ENCODE measurements at places on chromosomes 11 and 22.

DNA sequence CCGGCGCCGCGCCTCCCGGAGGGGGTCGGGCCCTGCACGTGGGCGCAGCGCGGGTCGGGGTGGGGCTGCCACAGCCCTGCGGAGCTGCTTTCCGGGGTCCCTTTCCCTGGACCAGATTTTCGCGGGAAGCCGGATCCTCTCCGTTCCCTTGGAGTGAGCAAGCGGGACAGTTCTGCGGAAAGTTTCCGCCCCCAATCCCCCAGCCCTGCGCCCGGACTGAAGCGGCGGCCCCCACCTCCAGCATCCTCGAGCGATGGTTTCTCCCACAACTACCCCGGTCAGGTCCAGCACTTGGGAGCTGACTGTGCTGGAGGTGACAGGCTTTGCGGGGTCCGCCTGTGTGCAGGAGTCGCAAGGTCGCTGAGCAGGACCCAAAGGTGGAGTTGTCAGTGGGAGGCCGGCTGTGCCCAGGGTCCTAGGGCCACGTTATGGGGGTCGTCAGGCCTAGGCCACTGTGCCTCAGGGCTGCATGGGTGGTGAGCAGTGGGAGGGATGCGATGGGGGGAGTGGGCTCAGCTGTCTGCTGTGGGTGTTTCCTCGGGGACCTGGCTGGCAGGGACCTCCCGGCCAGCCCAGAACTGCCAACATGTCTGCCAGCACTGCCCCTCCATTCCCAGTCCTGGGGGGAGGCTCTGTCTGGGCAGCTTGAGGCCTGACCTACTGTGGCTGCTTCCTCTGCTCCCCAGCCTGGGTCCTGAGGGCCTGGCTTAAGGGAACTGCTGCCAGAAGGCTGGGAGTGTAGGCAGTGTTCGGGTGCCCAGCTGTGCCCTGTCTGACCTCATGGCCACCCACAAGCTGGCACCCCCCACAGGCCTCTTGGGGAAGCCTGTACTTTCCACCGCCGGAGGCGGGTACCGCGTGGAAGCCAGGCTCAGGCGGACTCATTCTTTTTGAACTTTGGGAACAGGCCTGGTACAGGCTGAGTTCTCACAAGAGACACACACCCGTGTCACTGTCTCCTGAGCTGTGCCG lies 726 bp downstream of the ST3GAL4 start:
- DNase-seq, result peak; percentile 36

- no peak for DNase-seq
These were observed 80.7 kb downstream of the PKNOX2 start for GRCh38 chr11:125245299-125245698.

DNA sequence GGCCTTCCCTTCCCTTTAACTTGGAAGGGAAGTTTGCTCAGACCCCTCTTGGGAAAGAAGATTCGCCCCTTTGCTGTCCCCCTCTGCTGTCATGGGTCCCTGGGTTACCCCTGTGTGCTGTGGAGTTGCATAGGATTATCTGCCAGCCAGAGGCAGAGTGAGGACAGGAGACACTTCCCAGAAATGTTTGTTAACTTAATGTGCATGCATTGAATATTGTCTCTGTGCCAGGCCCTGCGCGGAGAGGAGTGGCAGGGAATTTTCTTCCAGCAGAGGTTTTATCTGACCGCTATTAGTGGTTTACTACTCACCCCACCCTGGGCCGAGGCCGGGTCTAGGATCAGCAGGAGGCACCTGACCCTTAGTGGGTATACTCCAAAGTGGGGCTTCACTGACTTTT lies 894.8 kb downstream of the TBC1D22A start:
- DNase-seq, result no peak

DNA sequence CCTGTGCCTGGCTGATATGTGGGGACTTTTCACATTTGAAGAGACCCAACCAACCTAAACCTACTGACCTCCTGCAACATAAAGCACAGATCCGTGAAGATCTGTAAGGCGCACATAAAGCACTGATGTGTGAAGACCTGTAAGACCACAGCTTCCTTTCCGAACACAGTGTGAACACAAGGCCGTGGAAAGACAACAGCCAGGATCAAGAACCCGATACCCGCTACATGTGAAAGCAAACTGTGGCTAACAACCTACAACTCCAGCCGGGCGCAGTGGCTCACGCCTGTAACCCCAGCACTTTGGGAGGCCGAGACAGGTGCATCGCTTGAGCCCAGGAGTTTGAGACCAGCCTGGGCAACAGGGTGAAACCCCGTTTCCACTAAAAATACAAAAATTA lies 17.6 kb upstream of the PPFIA1 start:
- DNase-seq, result no peak

- no peak for DNase-seq
These were observed 128.4 kb downstream of the OPCML start for GRCh38 chr11:133403900-133404299.

GRCh38 chr22:30881361-30882183 lies 87.0 kb downstream of the MORC2 start:
- no peak for DNase-seq

DNA sequence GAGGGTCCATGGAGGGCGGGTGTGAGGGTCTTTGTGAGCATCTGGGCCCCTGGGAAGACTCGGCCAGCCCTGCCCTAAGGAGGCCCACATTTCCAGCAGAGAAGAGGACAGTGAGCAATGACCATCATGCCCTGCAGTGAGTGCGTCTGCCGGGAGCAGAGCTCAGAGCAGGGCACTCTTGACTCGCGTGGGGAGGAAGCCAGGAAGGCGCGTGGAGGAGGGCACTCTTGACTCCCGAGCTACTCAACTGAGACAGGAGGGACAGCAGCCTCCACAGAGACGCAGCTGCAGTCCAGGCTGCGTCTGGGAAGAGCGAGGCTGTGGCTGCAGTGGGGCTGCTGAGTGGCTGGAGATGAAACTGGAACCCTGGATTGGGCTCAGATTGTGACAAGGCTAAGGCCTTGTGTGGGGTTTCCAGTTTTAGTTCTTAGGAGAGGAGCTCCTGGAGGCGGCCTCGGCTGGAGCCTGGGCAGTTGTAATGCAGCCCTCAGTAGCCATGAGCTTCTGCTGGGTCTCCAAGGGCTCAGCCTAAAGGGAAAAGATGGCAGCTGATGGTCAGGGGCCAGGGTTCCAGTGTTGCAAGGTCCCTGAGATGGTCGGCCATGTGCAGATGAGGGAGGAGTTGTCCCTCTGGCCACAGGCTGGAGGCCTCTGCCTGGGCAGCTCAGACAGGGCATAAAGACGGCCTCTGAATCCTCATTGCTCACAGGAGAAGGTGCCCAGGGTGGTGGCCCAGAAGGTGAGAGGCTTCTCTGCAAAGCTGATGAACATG lies 264.7 kb upstream of the B3GAT1 start:
- peak; percentile 34 for DNase-seq

- no peak for DNase-seq
These were observed 48.8 kb downstream of the PIWIL3 start for GRCh38 chr22:24725736-24726135.

GRCh38 chr11:19938866-19939265 lies 221.4 kb downstream of the DBX1 start:
- no peak for DNase-seq

DNA sequence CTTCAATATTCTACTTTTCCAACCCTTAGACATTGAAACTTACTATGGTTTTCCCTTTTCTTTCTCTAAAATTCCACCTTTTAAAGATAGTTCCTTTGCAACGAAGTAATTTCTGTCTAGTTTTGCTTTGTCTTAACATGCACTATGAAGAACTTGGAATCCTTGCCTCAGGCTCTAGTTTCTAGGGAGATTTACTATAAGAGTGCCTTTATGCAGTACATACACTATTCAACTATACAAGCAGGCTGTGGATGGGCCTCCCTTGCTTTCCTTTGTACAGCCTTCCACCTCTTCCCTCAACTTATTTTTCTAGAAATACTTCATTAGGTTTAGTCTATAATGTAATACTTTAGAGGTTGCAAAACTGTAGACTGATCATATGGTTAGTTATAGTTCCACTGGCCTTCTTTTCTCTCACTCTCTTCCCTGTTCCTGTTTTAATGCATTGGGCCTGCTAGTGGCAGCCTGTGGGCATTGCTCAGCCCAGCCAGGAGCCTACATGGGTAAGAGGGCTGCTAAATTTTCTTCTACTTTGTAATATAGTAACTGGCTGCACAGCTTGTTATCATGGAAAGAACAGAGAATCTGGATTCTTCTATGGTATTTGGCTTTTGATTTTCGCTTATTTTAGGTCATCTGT lies 100.2 kb downstream of the C11orf87 start:
- DNase-seq, result no peak

- DNase-seq, result no peak
These were observed 2.9 kb upstream of the FZD4 start for GRCh38 chr11:86957976-86958646.

GRCh38 chr11:102664001-102664752 lies 39.0 kb upstream of the MMP20 start:
- DNase-seq, result no peak

DNA sequence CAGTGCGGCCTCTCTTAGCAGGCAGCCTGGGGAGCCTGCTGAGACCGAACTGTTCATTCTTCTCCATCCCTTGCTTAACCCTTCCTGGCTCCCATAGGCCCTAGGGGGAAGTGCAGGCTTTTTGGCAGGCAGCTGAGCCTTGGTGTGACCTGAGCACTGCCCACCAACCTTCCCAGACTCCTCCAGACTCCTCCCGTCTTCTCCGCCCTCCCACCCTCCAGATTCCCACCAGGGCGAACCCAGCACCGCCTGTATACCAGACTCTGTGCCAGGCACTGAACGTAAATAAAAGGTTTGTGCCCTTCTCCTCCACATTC lies 7.9 kb downstream of the RELT start:
- DNase-seq, result no peak

DNA sequence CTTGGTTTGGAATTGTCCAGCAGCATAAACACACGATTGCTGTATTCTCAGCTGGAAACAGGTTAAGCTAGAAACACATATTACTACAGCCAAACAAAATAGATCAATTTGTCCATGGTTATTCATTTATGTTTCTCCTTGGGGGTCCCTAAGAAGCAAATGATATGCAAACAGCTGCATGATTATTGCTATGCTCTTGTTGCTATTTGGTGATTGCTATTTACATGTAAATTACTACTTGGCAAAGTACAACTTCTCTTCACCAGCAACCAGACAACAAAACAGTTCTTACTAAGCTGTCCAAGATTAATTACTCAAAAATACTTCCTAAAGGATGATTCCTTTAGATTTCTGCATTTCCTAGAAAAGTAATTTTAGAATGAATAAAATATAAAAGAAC lies 567.9 kb upstream of the ARHGAP42 start:
- no peak for DNase-seq

GRCh38 chr11:116413301-116414242 lies 359.2 kb downstream of the BUD13 start:
- no peak for DNase-seq

DNA sequence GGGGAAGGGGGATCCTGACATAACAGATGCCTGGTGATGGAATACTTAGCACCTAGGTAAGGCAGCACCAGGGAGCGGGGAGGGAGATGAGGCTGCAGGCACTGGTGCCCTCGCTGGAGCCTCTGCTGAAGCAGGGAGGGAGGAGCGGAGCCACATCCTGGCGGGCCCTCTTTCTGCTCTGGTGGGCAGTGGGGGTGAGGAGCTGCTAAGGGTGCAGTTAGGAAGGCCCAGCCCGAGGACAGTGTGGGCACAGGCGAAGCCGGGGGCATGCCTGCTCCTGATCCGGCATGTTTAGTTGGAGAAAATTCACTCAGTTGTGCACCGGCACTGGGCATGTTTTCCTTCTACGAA lies 83.9 kb downstream of the MED15 start:
- DNase-seq, result no peak

- no peak for DNase-seq
These were observed at the start of gene FAM83F for GRCh38 chr22:39994566-39995392. TSS of gene FAM83F (plus strand) at chr22:39994954. CDS start at chr22:39995043, 89 bp downstream.

- no peak for DNase-seq
These were observed 37.7 kb upstream of the B3GAT1 start for GRCh38 chr11:134449713-134450112.

Data from lower leg skin (tissue), 4 donors.